Psoas muscle (tissue), 8 donors: ENCODE measurements at places on chromosomes 16 and 17.

GRCh38 chr17:79939094-79939435, 96.6 kb downstream of the TBC1D16 start:
- DNase-seq = peak; percentile 20

DNA sequence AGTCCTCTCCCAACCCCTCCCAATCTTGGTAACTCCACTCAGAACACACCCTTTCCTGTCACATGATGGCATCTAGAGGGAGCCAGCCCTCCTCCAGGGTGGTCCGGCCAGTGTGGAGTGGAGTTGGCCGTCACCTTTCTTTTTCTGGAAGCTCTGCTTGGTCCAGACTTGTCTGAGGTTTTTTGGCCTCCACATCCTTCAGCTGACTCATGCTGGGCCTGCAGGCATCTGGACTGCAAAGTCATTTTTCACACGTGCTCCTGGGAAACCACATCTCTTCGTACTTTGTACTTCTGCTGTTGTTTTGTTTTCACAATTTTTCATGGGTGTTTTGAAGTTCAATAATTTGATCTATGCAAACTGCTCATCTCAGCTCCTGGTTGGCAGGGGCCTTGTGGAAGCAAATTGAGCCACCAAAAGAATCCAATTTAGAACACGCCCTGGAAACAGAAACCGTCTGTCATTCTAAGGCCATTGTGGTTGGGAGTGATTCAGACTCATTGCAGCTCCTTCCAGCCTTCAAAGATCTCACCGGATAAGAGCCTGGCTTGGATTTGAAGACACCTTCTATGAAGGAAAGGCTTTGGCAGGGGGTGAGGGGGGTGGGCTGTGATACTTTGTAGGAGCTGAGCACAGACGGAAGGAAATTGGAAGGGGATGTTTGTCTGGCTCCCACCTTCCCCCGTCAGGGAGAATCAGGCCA, 42.4 kb upstream of the NF1 start:
- peak; percentile 75 for DNase-seq

GRCh38 chr17:49294122-49294521, 63.5 kb upstream of the PHOSPHO1 start:
- no peak for DNase-seq

GRCh38 chr16:2090777-2091546, 43.2 kb downstream of the TSC2 start:
- peak; percentile 88 for DNase-seq

GRCh38 chr16:67000384-67001351, 12.3 kb downstream of the CES4A start:
- peak; percentile 57 for DNase-seq

DNA sequence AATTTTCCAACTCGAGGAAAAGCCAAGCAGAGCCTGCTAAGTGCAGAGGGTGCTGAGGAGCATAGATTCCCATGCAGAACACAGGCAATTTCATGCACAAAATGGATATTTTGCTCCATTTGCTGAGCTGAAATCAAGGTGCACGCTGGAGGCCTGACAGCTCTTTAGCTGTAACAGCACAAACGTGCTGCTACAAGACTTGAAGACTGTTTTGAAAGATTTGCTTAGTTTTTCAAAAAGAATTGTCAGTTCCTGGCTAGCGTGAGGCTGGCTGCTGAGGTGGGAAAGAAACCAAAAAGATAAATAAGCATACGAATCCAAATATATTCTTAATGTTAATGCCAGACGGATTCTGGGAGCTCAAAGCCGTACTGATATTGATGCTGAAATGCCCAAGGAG, 309.0 kb upstream of the MAF start:
- no peak for DNase-seq

- peak; percentile 83 for DNase-seq
Measured at GRCh38 chr16:88534638-88535190, 35.5 kb upstream of the ZC3H18 start.

DNA sequence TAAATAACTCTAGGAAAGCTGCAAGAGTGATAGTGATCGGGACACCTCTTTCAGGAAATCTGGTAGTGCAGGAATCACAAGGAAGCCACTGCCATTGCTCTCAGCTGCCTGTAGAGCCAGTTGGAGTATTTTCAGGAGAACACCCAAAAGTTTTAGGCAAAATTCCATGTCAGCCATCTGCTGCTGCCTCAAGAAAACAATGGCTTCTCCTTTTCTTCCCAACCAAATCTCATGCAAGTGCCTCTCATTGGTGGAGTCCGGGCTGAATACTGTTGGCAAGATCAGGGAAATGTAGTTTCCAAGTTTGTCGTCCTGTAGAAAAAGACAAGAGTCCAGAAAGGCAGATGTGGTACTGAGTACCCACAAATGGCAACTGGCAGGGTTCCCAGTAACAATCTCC, 54.9 kb upstream of the TANC2 start:
- no peak for DNase-seq

- DNase-seq = no peak
Measured at GRCh38 chr17:4506892-4507291, 8.2 kb downstream of the SPNS2 start.

DNA sequence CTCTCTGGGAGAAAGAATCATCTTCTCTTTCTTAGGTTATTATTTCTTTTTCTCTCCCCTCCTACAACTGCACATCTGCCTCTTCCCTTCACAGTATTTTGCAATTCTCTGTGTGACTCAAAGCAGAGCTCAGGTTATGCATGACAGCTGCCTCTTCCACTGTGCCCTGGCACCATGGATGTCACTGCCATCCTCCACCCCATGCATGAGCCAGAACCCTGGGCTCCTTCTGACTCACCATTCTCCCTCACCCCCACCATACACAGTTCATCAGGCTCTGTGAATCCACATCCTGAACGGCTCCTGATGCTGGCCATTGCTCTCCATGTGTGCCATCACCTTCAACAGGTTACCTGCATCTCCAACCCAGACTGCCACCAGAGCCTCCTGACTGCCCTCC, 23.9 kb downstream of the CA10 start:
- no peak for DNase-seq

DNA sequence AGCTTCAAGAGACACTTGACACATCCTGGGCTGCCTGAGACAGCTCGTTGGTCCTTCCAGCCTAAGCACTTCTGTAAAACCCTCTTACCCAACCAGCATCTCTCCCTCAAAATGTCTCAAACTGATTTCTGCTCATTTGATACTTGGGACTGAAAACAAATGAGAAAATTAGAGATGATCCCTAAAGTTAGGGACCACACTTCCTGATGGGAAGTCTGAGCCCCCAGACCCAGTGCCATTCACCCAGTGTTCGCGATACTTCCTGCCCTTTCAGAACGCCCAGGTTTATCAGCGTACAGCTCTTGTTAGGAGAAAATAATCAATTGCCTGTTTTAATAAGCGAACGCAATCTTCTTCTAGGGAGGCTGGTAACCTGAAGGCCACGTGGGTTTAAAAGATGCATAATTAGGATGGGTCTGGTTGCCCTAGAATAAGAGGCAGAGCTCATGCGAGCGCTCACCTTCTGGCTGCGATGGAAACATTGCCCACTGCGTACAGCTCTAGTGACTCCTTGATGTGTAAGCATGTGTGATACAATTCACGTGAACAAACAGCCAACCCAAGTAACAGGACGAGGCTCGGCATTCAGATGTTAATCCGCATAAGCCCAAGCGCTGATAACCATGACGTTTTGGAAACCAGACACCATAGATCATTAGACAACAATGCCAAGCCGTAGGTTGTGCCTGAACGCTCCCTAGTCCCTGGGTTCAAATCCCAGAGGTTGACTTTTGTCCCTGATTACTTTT, 213.1 kb downstream of the FOXL1 start:
- no peak for DNase-seq

GRCh38 chr16:54418903-54419302, 132.3 kb upstream of the IRX3 start:
- DNase-seq = no peak

DNA sequence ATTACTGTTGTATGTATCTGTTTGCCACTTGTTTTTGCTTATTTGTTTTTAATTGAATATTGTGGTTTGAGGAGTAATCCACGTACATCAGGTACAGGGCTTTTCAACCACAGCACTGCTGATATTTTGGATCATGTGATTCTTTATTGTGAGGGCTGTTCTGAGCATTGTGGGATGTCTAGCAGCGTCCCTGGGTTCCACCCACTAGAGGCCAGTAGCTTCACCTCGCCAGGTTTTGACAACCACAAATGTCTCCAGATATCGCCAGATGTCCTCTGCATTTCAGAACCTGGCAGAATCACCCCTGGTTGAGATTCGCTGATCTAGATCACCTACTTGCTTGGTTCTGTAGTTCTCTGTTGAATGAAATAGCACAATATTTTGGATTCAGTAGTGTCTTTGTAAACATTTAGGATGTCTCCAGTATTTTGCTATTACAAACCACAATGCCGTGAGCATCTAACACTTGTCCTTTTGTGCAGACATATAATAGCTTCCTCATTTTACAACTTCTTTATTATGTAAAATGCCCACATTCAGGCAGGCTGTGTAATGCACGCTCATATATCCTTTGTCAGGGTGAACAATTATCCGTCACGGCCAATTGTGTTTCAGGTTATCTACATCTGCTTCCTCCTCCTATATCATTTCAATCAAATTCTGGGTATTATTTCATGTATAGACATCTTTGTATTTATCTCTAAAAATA, 380.3 kb downstream of the SNX29 start:
- no peak for DNase-seq

- DNase-seq = no peak
Measured at GRCh38 chr17:48997103-48997826, at the start of gene IGF2BP1. Gene IGF2BP1, plus strand, starts transcription at chr17:48997385. Its CDS starts 361 bp downstream, at chr17:48997746.

DNA sequence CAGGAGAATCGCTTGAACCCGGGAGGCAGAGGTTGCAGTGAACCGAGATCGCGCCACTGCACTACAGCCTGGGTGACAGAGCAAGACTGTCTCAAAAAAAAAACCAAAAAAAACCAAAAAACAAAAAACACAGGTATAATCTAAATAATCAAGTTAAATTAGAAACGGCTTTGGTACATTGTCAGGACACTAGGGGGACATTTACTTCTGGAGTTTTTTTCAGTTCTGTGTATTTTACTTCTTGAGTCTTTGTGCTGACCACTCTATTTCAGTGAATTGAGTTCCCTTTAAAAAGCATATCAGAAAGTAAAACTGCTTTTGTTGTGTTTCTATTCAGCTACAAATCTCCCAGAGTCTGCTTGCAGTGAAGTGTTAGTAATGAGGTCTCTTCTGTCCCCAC, 36.3 kb downstream of the DHRS7B start:
- no peak for DNase-seq

- no peak for DNase-seq
Measured at GRCh38 chr17:15444805-15445204, 22.6 kb downstream of the CDRT4 start.

DNA sequence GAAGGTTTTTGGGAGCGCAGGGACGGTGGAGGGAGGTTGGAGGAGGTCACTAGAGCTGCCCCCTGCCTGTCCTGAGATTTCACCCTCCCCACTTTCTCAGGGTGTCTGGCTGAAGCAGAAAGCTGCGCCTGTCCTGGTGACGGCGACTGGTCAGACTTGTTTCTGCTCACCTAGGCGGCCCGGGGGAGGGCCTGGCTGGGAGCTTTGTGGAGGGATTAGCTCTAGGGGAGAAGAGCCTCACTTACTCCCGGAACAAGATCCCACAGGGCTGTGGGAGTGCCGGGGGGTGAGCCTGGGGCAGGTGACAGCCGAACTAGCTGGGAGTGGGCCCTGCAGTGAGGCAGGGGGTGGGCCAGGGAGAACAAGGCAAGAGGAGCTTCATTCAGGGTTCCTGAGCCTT, 11.5 kb downstream of the NHERF1 start:
- no peak for DNase-seq

- DNase-seq = no peak
Measured at GRCh38 chr17:70314096-70314495, 144.8 kb downstream of the KCNJ2 start.

DNA sequence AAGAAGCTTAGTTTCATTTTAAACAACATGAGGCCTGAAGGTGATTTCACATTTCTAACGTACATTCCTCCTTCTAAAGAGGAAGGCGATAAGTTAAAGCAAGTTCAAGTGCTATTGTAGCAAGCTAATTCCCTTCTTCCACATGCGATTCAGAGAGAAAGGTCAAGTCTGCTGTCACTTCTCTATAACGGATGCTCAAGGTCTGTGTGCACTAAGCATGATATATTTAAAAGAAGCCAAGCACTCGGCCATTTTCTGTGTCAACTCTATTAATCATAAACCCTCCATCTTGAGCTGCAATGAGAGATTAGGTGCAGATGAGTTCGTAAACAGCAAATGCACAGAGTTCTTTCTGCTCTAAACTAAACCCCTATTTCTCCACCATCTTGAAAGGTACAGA, 568.8 kb upstream of the ZFHX3 start:
- DNase-seq = no peak
